ENCODE measurements at places on chromosomes 1 and 21.

DNA sequence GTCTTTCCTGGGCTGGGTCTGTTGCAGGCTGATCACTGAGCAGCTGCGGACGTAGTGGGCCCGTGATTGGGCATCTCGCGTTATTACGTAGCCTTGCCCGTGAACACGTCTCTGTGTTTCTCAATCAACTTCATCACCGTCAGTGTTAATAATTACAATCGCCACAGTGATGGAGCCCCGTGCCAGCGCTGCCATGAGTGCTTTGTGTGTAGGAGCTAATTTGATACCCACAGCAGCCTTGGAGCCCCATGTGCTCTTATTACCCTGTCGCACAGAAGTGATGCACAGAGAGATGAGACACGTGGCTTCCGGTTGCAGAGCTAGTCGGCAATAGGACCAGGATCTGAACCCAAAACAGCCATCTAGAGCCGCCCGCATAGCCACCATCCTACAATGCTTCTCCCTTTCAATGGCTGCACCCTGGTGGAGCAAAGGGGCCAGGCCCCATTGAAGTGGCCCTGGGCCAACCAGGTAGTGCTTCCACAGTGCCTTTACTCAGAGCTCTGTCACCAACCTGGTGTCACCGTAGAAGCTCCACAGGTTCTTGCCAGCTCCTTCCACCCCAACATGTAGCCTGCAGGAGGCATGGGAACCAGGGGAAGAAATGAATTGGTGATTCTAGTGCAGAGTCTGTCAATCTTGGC is 398.5 kb upstream of the VAMP3 start:
- no peak for DNase-seq

GRCh38 chr1:215399787-215400186 is 167.3 kb upstream of the KCTD3 start:
- no peak for DNase-seq

GRCh38 chr1:150987924-150988323 is 5.8 kb downstream of the ANXA9 start:
- DNase-seq = no peak

DNA sequence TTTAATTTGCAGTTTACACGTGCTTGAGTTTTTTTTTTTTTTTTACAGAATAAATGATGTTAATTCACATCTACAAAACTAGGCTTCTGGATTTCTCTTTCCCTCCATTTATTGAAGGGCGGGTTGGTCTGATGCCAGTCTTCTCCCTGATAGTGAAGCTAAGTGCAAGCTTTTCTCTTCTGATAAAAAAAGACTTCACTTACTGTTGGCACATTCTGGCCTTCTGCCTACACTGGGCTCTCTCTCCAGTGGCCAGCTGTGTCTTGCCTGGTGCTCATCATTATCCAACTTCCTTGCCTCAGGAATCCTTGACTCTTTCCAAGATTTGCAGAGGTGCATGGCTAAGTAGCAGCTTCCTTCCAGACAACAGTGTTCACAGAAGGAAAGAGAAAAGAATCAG is 7.6 kb upstream of the RAP1A start:
- no peak for DNase-seq

- DNase-seq = no peak
These were observed 387.3 kb upstream of the PLXNA2 start for GRCh38 chr1:208631506-208631905.

- no peak for DNase-seq
These were observed 822.2 kb downstream of the MRPL39 start for GRCh38 chr21:24785033-24785432.

DNA sequence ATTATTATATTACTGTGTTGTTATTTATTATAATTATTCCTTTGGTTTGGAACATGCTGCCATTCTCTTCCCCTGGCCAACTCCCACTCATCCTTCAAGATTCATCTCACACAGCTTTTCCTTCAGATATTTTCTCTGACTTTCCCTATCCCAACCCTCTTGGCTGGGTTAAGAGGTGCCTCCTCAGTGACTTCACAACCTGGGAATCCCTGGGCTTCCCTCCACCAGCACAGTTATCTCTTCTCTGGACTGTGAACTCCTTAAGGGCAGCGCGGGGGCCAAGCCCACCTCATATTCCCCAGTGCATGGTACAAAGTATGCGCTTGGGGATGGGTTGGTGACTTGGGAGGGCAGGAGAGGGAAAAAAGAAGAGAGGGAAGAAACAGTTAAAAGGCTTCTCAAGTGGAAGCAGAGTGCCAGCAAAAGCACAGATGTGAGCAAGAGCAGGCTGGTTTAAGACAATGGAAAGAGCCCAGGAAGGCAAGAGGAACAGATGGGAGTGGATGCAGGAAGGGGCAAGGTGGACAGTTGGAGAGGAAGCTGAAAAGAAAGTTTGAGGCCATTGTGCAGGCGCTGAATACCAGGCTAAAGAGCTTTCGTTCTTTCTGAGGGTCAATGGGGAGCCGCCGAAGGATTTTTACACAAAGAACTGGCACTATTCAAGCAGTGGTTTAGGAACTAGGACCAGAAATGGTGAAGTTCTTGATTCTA is 132.3 kb downstream of the BEND5 start:
- DNase-seq = no peak
